T-helper 17 cell (primary cell): ENCODE measurements at places on chromosomes 12 and 14. TPM values are rescaled to one million over a fixed set of nuclear protein-coding genes. Genes with fewer than 3 reads are reported as not detected.

Gene ACOT6
- not detected for total RNA-seq

Gene KERA
- total RNA-seq: not detected

Gene DPY19L2
- total RNA-seq: not detected

Gene L3HYPDH
- 17.5 TPM for total RNA-seq

Gene TCL1B
- not detected for total RNA-seq

Gene EML5
- total RNA-seq: 3.7 TPM

Gene JPH4
- not detected for total RNA-seq

DNA sequence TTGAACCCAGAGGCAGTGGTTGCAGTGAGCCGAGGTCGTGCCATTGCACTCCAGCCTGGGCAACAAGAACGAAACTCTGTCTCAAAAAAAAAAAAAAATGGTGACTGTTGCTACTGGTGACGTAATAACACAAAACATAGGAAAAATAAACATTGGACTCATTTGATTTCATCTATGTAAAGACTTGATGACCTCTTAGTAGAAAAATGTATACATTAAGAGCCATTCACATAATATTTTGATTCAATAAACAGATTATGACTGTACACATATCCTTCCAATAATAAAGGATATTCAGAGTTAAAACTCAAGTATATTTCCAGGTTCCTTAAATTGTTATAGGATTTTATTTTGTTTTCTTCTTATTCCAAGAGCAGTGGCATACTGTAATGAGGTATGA is 65.7 kb upstream of the AEBP2 start:
- no peak for DNase-seq

- DNase-seq: no peak
Observed at GRCh38 chr12:65885312-65885711, 61.0 kb downstream of the HMGA2 start.

GRCh38 chr12:94516985-94517384 is 57.3 kb upstream of the CEP83 start:
- no peak for DNase-seq
